Esophagus muscularis mucosa (tissue), 4 donors: ENCODE measurements at places on chromosomes 5 and 9. TPM values are rescaled to one million over a fixed set of nuclear protein-coding genes. Genes with fewer than 3 reads are reported as not detected.

- DNase-seq: no peak
These were observed 15.4 kb downstream of the TMEM268 start for GRCh38 chr9:114626415-114627020.

- no peak for DNase-seq
These were observed 622.6 kb downstream of the DTWD2 start for GRCh38 chr5:118365718-118366117.

- no peak for DNase-seq
These were observed 5.5 kb upstream of the PDE8B start for GRCh38 chr5:77204967-77205366.

DNA sequence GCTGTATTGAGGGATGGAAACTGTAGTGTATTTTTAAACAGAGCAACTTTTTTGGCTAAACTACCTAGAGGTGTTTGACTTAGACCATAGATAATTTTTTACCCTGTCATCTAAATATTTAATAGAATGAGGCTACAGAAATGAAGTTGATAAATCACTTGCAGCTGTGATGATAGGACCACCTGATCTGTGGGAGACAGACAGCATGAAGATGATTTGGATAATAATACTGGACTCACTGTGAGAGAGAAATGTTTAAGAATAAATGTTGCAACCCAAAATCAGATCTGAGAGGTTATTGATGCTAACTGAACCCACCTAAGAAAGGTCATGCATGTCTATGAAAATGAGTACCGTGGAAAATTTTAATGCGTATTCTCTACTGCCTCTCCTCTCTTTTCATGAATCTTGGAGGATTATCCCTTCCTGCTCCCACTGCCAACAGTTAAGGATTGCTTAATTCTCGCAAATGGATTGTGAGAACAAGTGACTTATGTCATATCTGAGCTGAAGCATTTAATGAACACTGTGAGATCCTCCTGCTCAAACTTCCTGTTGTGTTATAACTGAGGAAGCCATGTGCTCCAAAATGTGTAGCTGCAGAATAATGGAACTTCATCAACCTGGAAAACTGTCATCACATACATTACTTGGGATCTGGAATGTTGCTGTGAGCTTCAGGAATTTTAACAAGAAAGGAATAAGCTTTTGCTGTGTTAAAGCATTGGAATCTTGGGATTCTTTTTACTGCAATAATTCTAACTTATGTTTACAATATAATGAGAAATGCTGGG, 617.9 kb upstream of the CDH18 start:
- no peak for DNase-seq

GRCh38 chr9:116144038-116144437, 9.6 kb upstream of the PAPPA start:
- no peak for DNase-seq

GRCh38 chr9:16526380-16526779, 344.1 kb downstream of the BNC2 start:
- no peak for DNase-seq

- DNase-seq: no peak
These were observed 1.6 kb upstream of the DBN1 start for GRCh38 chr5:177474846-177475562.

GRCh38 chr5:10432059-10433008, 9.3 kb upstream of the ROPN1L start:
- no peak for DNase-seq

DNA sequence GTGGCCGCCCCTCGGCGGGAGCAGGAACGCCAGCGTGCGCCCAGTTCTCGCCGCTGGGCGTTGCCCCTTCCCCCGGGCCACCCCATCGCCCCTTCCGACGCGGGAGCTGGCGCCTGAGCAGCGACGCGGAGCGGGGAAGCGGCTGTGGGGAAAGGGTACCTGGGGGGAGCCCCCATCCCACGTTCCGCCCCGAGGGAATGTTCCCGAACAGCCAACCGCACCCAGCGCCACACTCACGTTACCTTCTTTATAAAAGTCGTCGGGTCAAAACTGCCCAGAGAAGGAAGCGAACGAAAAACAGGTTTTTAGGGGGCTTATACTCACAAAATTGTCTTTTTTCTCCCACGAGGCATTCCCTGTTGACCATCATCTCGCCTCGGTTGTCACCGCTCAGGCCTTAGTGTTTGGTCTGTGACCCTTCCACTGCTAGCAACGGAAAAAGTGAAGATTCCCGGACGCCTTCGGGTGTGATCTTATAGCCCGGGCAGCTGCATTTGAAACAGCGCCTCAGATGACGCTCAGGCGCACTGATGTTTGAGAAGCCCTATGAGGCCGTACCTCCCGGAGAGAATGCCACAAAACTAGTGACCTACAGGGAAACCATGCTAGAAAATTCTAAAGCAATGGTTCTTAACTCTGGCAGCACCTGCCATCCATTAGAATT, 475 bp upstream of the GOLM1 start:
- no peak for DNase-seq

- no peak for DNase-seq
These were observed 262.9 kb downstream of the SEMA5A start for GRCh38 chr5:9283021-9283420.

- no peak for DNase-seq
These were observed 1.5 kb downstream of the RASGRF2 start for GRCh38 chr5:80961376-80962281.

- no peak for DNase-seq
These were observed 497.2 kb downstream of the MAT2B start for GRCh38 chr5:164002628-164003027.

DNA sequence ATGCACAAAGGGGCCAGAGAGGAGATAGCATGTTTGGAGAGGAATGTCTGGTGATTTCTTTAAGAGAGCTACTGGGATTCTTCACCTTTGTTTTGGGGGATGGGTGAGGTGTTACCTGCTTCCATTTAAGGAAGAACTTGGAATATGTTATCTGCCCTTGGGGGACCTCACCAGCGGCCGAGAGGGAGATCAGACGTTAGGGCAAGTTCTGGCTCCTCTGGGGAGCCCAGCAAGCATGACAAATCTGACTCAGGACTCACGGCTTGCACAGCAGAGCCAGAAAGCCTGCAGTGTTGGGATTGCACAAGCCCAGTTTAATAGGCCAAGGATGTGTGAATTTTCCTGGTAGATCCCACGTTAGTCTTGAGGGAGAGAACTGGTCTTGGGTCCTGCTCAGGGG, 40.3 kb downstream of the SLC28A3 start:
- no peak for DNase-seq

GRCh38 chr9:136318111-136318775, 9.1 kb upstream of the GPSM1 start:
- no peak for DNase-seq

DNA sequence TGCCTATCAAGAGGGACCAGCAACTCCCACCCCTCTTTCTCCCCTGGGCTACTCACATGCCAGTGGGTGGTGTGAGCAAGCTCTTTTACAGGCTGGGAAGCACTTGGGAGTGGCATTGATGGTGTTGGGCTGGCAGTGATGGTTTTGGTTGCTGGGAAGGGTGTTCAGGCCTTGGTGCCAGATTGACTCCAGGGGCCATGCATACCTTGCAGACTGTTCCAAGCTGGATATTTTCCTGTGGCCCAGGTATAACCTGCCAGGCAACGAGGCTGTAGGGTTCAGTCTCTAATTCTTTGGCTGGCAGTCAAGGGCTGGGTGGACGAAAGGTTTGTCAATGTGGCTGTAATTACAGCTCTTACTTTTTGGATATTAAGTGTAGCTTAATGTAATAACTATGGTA, 177.3 kb downstream of the MACROH2A1 start:
- DNase-seq: peak; percentile 29

GRCh38 chr5:14296533-14297331, 153.6 kb downstream of the TRIO start:
- no peak for DNase-seq

DNA sequence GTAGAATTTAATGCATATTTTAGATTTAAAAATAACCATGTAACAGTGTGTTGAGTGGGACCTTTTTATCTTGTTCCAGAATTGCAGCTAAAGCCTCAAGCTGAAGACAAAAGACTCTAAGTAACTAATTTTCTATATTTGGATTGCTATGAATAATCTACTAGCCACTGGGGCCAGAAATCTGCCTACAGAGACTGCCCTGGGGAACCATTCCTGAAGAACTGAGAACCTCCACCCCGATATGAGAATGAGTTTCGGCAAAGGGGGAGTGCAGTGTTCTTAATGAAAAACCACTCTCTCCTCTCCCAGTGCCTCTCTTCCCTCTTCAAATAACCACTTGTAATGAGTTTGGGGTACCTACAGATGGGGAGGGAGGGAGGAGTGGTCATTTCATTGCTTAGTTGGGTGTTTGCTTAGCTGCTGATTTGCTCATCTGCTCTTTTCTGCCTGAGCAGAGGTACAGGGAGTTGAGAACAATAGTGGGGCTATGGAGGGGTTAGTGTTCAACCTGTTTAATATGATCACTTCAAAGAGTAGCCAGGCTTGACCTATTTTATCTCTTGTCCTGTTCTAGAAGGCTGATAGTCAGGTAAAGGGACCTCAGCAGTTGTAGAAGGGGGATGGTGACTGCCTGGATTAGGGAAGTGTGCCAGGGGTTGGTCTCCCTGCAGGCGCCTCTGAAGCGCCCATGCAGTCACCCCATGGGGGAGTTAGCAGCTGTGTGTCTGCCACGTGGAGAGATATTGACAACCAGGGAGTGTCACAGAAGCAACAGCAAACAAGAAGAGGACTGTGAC, 47.7 kb downstream of the ATG10 start:
- no peak for DNase-seq

GRCh38 chr5:128084228-128085167, 932 bp downstream of the SLC12A2 start:
- no peak for DNase-seq

- no peak for DNase-seq
These were observed 46.4 kb upstream of the STK32A start for GRCh38 chr5:147188200-147189108.

GRCh38 chr5:170635706-170636105, 131.9 kb downstream of the KCNIP1 start:
- no peak for DNase-seq

The IQGAP2 gene
- 30.7 TPM for total RNA-seq

The ADGRD2 gene
- total RNA-seq: not detected

The SPDL1 gene
- 10.2 TPM for total RNA-seq

The SPINK13 gene
- total RNA-seq: not detected

The PCDHGC3 gene
- 73.2 TPM for total RNA-seq

The MSMP gene
- not detected for total RNA-seq

The PLCXD3 gene
- total RNA-seq: 3.0 TPM

The SLC6A18 gene
- not detected for total RNA-seq

The HTR4 gene
- total RNA-seq: not detected
